ENCODE measurements at places on chromosomes 3 and 15. TPM values are rescaled to one million over a fixed set of nuclear protein-coding genes. Genes with fewer than 3 reads are reported as not detected.

Gene GRM2
- polyA plus RNA-seq: 0.46 TPM

Gene ANKRD34C
- polyA plus RNA-seq: 0.08 TPM

Gene SLC51B
- polyA plus RNA-seq: 11.7 TPM

- no peak for DNase-seq
Measured at GRCh38 chr15:76973362-76973743, 21.6 kb upstream of the PSTPIP1 start.

- DNase-seq: no peak
Measured at GRCh38 chr3:10365316-10365715, 44.4 kb upstream of the SEC13 start.

DNA sequence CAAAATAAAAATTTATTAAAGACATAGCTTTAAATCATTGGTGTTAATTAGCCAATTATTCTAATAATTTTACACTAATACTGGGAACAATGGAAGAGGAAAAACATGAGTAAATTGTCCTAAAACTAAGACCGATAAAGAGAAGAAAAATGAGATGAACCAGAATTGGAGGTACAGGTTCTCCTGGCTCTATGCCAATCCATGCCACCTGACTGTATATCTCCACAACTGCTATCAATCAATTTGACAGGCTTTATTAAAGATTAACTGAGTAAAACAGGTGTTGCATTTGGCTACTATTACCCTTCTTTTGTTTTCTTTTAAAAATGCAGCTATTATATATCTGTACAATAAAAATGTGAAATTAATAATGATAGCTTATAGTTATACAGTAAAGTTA is 850.0 kb downstream of the CADM2 start:
- no peak for DNase-seq

DNA sequence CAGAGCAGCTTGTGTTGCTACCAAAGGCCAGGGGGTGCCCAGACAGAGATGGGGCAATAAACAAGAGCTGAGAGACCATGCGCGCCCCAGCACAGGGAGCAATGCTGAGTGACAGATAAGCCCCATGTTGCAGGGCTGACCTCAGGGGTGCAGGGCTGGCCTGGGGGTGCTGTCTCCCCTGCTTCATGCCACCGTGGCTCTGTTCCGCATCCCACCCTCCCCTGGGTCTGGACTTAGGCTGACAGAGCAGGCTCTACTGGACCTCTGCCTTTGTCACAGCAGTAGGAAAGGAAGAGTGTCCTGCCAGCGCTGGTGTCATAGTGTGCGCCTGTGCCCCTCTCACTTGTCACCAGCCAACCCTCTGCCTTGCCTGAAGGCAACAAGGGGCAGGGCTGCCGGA is 67.4 kb upstream of the IQSEC1 start:
- DNase-seq: no peak

Measured in right renal pelvis (tissue), 4 donors.